GM12878 (cell line): ENCODE measurements at places on chromosomes 2 and 18. TPM values are rescaled to one million over a fixed set of nuclear protein-coding genes. Genes with fewer than 3 reads are reported as not detected.

DNA sequence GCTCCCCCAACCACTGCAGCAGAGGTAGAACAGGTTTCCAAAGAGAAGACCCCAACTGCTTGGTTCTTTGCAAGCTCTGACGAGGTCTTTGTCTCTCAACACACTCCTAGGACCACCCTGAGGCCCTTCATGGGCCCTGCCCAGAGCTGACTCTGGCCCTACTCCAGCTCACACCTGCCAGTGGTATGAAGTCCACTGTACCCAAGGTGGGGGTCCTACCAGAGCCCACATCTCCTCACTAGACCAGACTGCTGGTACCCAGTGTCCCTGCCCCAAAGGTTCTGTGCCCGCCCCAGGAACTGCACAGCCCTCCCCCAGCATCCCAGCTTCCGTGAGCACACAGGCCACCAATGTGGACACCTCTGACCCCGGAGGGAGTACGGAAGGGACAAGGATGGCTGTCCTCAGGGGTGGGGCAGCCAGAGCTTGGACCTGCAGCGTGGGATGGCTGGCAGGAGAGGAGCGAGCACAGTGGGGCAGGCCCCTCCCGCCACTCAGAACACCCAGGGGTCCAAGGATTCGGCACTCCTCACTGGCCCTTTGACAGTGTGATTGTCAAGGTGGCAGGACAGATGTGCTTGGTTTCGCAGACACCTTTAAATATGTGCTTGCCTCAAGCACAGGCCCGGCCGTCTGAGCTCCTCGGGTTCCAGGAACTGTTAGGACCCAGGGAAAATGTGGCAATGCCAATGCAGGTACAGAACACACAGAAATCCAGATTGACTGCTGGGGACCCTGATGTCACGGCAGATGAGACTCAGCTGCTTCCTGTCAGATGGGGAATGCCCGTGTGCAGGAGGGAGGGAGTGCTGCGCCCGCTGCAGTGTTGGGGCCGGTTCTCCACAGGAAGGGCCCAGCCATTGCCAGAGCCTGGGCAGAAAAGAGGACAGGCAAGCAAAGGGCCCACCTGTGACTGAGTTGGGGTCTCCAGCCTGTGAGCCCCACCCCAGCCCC, 51.2 kb downstream of the MTERF4 start:
- no peaks in the 10 kb centered on the region for H3K27me3 ChIP-seq
- no peak for DNase-seq
- peaks cover 4% of the 10 kb centered on the region for H3K4me1 ChIP-seq
- H3K27ac ChIP-seq = no peak overlapping the region

DNA sequence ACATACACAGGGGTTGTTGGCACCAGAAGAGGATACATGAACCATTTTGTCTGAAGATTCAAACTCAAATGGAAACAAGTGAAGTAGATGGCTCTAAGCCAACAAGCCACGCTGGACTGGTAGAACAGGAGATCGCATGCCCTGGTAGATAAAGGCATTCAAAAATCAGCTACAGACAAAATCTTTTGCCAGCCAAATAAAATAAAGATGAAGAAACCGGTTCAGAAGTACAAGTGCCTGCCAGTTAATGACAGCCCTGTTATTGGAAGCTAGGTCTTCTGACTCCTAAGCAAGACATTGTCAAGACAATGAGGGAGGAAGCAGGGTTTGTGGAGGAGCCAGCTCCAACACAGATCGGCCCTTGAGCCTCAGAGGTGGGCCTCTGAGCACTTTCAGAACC, 52.3 kb downstream of the EHD3 start:
- no peak overlapping the region for H3K4me3 ChIP-seq
- no peak for DNase-seq
- no peaks in the 10 kb centered on the region for H3K4me1 ChIP-seq
- no peaks in the 10 kb centered on the region for H3K27me3 ChIP-seq
- H3K27ac ChIP-seq = no peak overlapping the region

ZSWIM2 gene
- polyA plus RNA-seq = not detected in 2 replicates

GRCh38 chr2:68391869-68392268, 26.8 kb downstream of the PLEK start:
- H3K27me3 ChIP-seq = no peaks in the 10 kb centered on the region
- peaks cover 30% of the 10 kb centered on the region for H3K4me1 ChIP-seq
- H3K4me3 ChIP-seq = peak overlapping the region; percentile 62
- H3K36me3 ChIP-seq = peaks cover 37% of the 10 kb centered on the region

DNA sequence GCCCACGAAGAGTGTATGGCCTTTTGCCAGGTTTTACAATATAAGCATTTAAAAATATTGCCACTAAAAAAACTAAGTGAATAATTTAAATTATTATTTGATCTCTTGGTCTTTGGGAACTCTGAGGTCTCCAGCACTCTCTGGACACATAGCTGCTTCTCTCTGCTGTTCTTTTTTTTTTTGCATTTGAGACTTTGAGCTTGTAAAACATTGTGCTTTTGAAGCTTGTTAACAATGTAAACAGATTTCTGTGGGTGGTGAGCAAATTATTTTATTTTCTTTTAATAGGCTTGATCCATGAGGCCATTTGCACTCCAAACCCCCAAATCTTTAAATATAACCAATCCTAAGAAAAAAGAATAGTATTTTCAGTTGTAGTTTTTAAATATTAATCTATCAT, 42.0 kb downstream of the DCAF17 start:
- peaks cover 3% of the 10 kb centered on the region for H3K36me3 ChIP-seq
- no peak overlapping the region for H3K4me3 ChIP-seq
- no peaks in the 10 kb centered on the region for H3K27me3 ChIP-seq

DNA sequence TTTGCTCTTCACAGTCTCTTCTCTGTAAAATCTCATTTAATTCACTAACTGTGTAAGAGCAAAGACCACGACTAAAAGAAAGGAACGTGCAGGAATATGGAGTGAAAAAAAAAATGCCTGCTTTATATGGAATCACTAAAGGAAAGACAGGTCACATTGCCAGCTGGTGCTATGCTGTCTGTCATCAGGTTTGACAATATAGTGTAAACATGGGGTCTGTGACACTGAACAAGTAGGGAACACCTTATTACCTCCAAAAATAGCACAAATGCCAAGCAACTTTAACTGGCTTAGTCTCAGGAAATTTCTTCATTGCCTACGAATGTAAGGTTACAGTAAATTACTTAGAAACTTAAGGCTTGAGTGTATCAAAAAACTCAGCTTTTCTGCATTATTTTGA, 364.5 kb upstream of the LINC00305 start:
- H3K4me1 ChIP-seq = no peaks in the 10 kb centered on the region
- no peaks in the 10 kb centered on the region for H3K27me3 ChIP-seq
- H3K36me3 ChIP-seq = no peaks in the 10 kb centered on the region
- no peak overlapping the region for H3K27ac ChIP-seq
- DNase-seq = no peak
- H3K4me3 ChIP-seq = no peak overlapping the region

GRCh38 chr2:239750045-239750835, 274.9 kb downstream of the NDUFA10 start:
- H3K4me1 ChIP-seq = no peaks in the 10 kb centered on the region
- no peak for DNase-seq
- H3K27ac ChIP-seq = no peak overlapping the region
- no peaks in the 10 kb centered on the region for H3K36me3 ChIP-seq
- H3K4me3 ChIP-seq = no peak overlapping the region
- no peaks in the 10 kb centered on the region for H3K27me3 ChIP-seq

DNA sequence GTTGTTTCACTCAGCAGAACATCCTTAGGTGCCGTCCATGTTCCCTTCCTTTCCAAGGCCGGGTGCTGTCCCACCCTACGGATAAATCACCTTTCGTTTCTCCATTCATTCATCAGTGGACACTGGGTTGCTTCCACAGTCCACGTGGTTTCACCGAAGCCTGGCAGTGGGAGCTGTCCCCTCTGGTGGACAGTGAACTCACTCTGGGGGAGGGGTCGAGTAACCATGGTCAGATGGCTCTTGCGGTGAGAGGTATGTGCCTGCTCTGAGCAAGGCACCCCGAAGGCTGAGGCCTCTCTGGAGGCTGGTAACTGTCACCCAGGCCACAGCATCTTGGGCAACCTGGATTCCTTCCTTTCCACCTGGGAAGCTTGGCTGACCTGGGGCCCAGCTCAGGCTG, 61.5 kb upstream of the TWIST2 start:
- no peaks in the 10 kb centered on the region for H3K36me3 ChIP-seq
- no peaks in the 10 kb centered on the region for H3K27me3 ChIP-seq
- no peak overlapping the region for H3K27ac ChIP-seq

DNA sequence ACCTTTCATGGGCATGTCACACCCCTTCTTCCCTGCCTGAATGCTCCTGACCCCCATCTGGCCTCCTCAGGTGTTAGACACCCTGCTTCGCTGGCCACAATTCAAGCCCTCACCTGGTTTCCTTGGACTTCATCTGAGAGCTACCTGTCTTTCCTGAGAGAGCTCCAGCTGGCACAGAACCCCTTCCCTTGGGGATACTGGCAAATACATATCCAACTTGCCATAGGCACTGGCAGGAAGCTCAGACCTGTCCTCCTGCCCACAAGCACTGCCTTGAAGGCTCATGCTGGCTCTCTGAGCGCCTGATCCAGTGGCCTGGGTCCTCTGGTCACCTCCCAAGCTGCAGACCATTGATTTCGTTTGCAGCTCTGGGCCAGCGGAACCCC, 74.1 kb upstream of the MAP4K3 start:
- H3K4me3 ChIP-seq = no peak overlapping the region
- DNase-seq = no peak
- no peaks in the 10 kb centered on the region for H3K36me3 ChIP-seq
- no peaks in the 10 kb centered on the region for H3K27me3 ChIP-seq
- H3K27ac ChIP-seq = no peak overlapping the region

GRCh38 chr18:42196651-42197050, 241.6 kb downstream of the PIK3C3 start:
- H3K36me3 ChIP-seq = no peaks in the 10 kb centered on the region
- H3K4me1 ChIP-seq = no peaks in the 10 kb centered on the region
- no peak overlapping the region for H3K4me3 ChIP-seq

CPO gene
- not detected in 2 replicates for polyA plus RNA-seq

DNA sequence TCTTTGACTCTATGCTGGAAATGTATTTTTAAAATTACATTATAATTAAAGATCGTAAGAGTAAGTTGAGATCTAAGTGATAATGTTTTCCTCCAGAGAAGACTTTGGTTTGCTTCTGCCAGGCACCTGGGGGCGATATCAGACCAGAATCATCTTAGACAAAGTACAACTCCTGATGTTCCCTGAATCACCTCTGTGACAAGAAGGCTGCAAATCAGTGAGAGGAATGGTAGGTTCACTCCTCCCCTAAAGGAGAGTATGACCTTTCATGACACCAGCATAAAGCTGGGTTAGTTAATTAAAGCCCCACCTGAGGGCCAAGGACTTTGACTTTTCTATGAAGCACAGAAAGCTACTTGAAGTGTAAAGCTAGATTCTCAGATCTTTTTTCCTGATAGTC, 114.4 kb upstream of the DTNA start:
- DNase-seq = no peak
- no peaks in the 10 kb centered on the region for H3K4me1 ChIP-seq
- H3K36me3 ChIP-seq = no peaks in the 10 kb centered on the region
- H3K4me3 ChIP-seq = no peak overlapping the region
- no peaks in the 10 kb centered on the region for H3K27me3 ChIP-seq
- no peak overlapping the region for H3K27ac ChIP-seq
